ENCODE measurements at places on chromosomes 2 and 18. TPM values are rescaled to one million over a fixed set of nuclear protein-coding genes. Genes with fewer than 3 reads are reported as not detected.

DNA sequence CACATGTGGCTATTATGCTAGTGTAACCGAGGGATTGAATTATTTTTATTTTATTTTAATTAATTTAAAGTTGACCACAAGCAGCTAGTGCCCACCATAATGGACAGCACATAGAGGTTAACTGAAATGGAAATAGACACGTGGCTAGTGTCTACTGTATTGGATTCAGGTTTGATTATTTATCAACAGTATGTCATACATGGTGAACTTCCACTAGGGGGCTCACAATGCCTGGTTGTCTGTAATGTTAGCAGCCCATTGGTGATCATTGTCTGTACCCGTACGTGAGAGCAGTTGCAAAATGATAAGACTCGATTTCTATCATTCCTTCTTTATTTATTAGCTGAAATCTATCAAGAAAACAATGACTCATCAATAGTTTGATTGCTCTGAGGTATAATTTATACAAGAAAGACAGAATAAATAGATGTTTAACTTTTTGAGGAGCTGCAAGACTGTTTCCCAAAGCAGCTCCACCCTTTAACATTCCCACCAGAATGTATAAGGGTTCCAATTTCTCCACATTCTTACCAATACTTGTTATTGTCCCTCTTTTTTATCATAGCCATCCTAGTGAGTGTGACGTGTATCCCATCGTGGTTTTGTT lies 76.5 kb downstream of the CYBRD1 start:
- peak; percentile 51 for DNase-seq

DNA sequence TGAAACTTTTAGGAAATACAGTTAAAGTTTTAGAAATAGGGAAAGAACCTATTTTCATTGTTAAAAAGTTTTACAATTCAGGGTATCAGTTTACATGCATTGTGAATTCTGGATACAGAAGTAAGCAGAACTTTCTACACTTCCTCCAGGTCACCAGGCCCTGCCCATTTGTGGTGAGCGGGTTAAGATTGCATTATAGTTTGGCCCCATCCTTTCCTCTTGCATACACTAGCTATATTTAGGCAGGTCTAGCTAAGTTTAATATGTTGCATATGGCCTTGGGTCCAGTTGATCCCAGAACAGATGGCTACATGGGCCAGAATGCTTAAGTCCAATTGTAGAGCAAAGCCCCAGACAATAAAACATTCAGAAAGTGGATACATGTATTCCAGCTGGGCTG lies 4.8 kb downstream of the VWA3B start:
- DNase-seq: peak; percentile 38

- DNase-seq: peak; percentile 84
Observed at GRCh38 chr2:128473175-128474035, 154.7 kb upstream of the HS6ST1 start.

Gene MEP1B
- not detected for total RNA-seq

GRCh38 chr2:101082998-101083397 lies 68.2 kb downstream of the TBC1D8 start:
- DNase-seq: no peak

Gene IL36A
- not detected for total RNA-seq

Gene IL1RN
- 28.6 TPM for total RNA-seq

Gene TM4SF20
- total RNA-seq: not detected

DNA sequence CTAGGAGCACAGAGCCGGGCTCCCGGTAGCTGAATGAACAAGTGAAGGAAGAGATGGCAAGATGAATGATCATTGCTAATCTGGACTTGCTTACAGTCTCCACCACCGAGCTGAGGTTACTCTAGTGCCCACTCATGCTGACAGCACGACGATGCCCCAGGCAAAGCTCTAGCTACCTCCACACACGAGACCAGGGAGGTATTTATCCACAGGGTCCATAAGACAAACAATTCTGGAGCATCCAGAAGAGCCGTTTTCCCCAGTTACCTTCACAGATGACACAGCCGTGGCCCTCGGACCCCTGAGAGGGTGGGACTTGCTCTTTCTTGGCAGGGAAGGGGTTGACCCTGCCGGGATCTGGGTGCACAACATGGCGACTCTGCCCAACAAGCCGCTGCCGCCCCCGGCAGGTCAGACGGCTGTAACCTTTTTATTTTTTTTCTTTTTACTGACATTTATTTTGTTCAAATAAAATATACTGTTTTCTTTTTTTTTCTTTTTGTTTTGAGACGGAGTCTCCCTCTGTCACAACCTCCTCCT lies 120.3 kb downstream of the PXDN start:
- no peak for DNase-seq
